ENCODE measurements at places on chromosomes 1 and 21. TPM values are rescaled to one million over a fixed set of nuclear protein-coding genes. Genes with fewer than 3 reads are reported as not detected.

The TNFRSF14 gene
- 0.98 TPM for total RNA-seq

The ADCY10 gene
- total RNA-seq = 0.25 TPM

The ABCD3 gene
- 70.1 TPM for total RNA-seq

The C1orf185 gene
- not detected for total RNA-seq

The FNBP1L gene
- 209 TPM for total RNA-seq

The C1orf87 gene
- total RNA-seq = under 0.01 TPM

The NR0B2 gene
- total RNA-seq = not detected

The MEX3A gene
- total RNA-seq = 44.0 TPM

The KIRREL1 gene
- total RNA-seq = 12.0 TPM

The AZIN2 gene
- total RNA-seq = 17.7 TPM

The GPR52 gene
- 1.7 TPM for total RNA-seq

The CCDC185 gene
- under 0.01 TPM for total RNA-seq

The ARHGEF10L gene
- total RNA-seq = 20.9 TPM

The IL19 gene
- not detected for total RNA-seq

The AK5 gene
- 18.2 TPM for total RNA-seq

The OR2L5 gene
- 0.25 TPM for total RNA-seq

The RAB3B gene
- 12.5 TPM for total RNA-seq

The C1QTNF12 gene
- total RNA-seq = 0.25 TPM

The C4BPA gene
- not detected for total RNA-seq

The MAPKAPK2 gene
- 7.9 TPM for total RNA-seq

The FCRL2 gene
- 0.25 TPM for total RNA-seq

The OR2T29 gene
- total RNA-seq = not detected

The CDC14A gene
- total RNA-seq = 3.2 TPM

The PEAR1 gene
- total RNA-seq = 0.98 TPM

The AMPD1 gene
- not detected for total RNA-seq

The LCE1C gene
- total RNA-seq = not detected

The SNX27 gene
- total RNA-seq = 62.2 TPM

The FCAMR gene
- total RNA-seq = not detected

The GPA33 gene
- not detected for total RNA-seq

The C2CD4D gene
- total RNA-seq = not detected
